Daoy (cell line): ENCODE measurements at places on chromosomes 7 and 10. TPM values are rescaled to one million over a fixed set of nuclear protein-coding genes. Genes with fewer than 3 reads are reported as not detected.

ODAD2 gene
- 1.9 and 2.3 TPM in 2 replicates for total RNA-seq

TMEM229A gene
- total RNA-seq, result not detected in 2 replicates

ANXA8 gene
- 9.7 and 10.1 TPM in 2 replicates for total RNA-seq

JAZF1 gene
- 6.1 and 6.9 TPM in 2 replicates for total RNA-seq

ECHDC3 gene
- total RNA-seq, result 7.9 TPM in 2 replicates

CTNNA3 gene
- total RNA-seq, result not detected in 2 replicates

TMEM248 gene
- total RNA-seq, result 146 and 150 TPM in 2 replicates

IL6 gene
- total RNA-seq, result 74.2 and 77.6 TPM in 2 replicates

GRCh38 chr7:47258798-47259197, 323.1 kb downstream of the TNS3 start:
- DNase-seq, result no peak

DNA sequence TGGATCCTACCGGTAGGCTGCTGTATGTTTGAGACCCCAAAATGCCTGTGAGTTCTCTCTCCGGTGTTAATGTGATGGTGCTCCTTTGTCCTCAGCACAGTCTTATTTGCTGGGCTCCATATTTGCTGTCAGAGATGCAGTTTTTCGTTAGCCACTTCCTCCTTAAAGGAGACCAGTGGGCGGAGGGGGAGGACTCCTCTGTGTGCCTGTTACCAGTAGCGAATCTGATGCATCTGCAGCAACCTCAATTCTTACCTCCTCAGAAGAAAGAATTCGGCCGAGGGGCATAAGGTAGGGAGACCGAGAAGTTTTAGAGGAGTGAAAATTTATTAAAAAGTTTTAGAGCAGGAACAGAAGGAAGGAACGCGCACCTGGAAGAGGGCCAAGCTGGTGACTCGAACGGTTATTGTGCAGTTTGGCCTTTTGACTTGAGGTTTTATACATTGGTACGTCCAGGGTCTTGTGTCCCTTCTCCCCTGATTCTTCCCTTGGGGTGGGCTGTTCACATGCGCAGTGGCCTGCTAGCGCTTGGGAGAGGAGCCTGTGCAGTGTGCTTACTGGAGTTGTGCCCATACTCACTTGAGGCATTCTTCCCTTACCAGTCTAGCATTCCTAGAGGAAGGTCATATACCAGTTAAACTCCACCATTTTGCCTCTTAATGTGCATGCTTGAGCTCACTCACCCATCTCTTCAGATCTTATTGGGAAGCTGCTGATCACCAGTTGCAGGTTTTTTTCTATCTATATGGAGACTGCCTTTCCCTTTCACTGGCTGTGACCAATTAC, 49.5 kb downstream of the GNAI1 start:
- peak; percentile 4 for DNase-seq

DNA sequence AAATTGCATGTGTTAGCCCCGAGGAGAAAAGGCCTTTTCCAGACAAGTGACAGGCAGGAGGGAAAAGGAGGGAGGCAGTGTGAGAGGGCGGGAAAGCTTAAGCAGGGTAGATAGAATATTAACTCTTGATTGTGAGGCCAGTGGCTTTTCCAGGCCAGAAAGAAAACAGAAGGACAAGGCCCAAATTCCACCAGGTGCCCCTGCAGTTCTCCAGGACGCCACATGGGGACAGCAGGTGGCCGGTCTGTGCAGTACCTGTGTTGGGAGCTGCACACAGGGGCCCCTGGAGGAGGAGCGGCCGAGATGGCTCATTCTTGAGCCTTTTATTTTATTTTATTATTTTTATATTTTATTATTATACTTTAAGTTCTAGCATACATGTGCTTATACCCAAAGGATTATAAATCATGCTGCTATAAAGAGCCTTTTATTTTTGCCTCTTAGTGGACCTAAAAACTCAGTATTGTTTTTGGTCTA, 141.3 kb upstream of the KLF14 start:
- DNase-seq, result peak; percentile 78

DNA sequence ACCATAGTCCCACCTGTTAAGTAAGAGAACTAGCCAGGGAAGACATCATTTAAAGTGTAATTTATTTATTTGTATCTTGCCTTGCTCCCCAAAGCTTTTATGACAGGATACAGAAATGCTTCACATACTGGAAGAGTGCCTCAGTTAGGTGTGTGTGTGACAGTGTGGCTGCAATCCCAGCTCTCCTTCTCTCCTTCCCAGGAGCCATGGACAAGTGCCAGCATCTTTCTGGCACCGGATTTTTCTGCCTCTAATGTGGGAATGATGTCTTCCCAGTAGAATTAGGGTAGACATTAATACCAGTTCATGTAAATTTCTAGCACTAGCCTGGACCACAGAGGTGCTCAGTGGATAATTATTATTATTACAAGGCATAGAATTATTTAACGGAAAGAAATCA, 30.3 kb upstream of the ATXN7L1 start:
- no peak for DNase-seq

DNA sequence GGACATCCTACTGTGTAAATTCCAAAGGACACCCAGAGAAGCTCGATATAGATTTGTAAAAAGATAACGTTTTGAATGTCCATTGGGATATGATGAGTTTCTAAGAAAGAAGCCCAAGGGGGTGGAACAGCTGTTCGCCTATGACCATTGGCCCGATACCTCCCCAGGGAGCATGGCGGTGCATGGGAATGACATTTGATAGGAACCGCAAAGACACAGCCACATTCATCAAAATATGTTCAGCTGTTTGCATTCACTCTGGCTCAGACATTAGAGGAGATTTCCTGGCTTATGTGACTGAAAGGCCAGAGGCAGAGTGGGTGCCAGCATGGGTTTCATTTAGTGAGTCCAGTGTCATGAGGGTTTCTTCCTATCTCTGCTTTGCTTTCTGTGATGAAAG, 56.0 kb upstream of the BAIAP2L1 start:
- DNase-seq, result no peak

DNA sequence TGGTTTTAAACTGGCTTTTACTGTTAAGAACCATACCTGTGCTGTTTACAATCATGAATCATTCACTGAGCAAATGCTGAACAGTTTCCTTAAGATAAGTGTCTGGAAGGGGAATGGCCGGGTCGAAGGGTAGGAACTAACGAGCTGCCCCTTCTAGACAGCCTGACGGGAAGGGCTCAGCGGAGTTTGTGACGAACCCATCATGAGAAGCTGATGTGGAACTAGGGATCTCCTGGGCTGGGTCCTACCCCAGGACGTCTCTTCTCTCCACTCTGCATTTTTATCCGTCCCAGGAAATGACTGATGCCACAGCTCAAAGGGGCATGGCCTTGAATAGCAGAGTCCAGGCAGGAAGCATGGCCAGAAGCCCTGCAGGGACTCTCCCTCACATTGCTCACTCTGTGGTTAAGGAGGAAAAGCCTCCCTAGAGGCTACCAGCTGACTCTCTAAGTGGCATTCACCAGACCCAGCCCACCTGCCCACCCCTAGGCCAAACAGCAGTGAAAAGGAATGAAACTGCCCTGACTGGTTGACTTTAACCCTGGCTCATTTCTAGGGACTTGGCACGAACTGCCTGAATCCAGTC, 112.0 kb downstream of the PFKFB3 start:
- DNase-seq, result no peak

DNA sequence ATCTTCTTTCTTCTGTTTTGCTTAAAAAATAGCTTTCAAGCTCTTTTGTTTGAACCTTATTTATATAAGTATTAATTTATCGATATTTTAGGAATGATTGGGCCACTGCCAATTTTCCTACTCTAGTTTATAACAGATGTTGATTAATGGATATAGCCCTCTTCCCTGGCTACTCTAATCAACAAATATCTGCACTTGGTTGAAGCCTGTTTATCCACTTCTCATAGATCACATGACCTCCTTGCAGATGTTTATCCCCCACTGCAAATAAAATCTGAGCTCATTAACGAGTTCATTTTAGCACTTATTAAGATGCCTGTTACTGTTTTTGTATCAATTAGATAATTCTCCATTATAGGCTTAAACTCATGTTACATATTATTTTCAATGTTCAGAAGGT, 715.3 kb downstream of the CNTNAP2 start:
- no peak for DNase-seq

DNA sequence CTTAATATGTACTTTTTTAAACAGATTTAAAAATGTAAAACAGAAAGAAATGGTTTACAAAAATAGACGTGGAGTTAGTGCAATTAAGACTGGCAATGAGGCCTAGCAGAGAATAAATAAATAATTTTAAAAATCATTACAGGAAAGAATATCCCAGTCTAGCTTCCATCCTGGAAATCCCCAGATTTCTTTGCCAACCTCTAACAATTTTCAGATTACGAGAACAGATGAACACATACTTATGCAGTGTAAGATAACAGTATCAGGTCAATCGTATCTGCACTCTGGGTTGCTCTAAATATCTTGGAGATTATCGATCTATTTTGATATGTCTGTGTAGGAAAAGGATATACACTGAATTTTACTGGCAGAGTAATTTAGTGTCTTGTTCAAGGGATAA, 210.5 kb downstream of the SEMA3A start:
- peak; percentile 11 for DNase-seq

- DNase-seq, result no peak
These were observed 8.0 kb upstream of the MBL2 start for GRCh38 chr10:52780391-52781155.

DNA sequence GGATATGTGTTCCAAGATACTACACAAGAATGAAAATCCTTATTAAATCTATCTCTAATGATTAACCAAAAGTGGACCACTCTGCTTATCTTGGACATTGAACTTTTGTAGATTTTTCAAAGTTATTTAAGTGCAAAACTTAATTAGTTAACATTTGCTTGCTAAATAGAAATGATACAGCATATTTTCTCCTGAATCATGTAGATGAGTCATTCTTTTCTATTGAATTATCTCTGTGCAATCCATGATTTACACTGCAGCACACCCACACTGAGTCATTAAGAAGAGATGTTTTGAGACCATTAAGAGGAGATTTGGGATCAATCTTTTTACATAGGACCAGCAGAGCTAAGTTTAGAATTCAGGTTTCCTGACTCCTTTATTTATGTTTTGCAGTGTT, 6.6 kb upstream of the ABCC2 start:
- DNase-seq, result peak; percentile 61

DNA sequence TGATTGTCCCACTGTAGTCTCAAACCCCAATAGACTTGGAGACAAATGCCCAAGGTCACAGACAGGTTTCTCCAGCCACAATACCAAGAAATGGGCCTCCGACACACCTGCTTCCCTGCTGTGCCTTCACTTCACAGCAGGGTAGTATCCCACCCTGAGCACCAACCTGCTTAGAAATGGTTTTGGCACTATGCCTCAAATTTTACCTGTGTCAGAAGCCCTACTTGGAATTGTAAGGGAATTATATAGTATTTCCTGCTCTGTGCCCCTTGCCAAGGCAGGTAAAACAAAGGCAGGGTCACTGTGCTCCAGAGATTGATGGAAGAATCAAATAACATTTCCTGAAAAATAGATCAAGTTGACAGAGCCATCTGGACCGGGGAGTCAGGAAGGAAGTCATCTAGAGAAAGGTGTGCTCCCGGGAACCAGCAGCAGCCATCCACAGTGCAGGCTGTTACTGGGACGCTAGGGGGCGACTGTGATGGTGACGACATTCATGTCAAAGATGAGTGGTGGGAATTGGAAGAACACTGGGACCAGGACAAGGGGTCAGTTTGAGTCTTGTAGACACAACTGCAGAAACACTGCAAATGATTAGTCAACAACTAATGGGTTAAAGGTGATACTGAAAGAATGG, 117.8 kb upstream of the AKR1E2 start:
- DNase-seq, result no peak

DNA sequence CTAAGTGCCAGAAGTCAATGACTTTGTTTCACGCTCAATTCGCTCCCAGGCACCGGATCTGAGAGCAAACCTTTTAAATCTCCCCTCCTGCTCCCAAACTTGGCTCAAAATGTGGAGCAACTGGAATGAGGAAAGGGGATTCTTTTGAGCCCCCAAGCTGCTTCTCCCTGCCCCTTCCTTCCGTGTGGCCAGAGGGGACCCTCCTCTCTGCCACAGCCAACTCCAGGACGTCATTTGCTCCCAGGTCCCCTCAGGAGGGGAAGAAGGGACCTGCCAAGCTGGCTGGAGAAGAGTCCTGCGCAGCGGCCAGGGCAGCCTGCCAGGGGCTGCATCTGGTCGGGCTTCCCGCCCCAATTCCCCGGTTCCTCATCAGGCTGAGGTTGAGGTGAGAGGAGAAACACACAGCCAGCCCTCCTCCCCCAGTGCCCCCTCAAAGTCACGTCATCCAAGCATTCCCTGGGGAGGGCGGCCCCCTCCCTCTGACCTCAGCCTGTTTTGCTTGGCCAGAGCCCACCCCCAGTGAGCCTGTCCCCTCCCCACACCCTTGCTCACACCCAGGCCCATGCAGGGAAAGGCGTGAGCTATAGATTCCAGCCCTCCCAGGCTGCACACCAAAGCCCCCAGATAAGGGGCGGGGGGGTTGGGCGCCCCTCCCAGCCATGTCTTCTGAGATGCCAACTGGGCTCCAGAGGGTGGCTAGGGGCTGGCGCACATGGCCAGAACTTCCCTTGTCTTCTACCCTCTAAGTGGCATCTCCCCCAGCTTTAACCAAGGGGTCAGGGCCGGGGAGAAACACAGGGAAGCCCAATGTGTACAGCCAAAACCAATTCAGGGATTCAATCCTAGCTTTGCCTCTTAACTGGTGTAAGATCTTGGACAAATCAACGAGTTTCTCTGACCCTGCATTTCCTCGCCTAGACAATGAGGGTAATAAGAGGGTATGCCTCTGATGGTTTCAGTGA, 35.0 kb downstream of the SH3PXD2A start:
- DNase-seq, result peak; percentile 55
